ENCODE measurements at places on chromosomes 2 and 18.

GRCh38 chr2:64770781-64771334, 117.1 kb upstream of the SERTAD2 start:
- DNase-seq, result no peak

DNA sequence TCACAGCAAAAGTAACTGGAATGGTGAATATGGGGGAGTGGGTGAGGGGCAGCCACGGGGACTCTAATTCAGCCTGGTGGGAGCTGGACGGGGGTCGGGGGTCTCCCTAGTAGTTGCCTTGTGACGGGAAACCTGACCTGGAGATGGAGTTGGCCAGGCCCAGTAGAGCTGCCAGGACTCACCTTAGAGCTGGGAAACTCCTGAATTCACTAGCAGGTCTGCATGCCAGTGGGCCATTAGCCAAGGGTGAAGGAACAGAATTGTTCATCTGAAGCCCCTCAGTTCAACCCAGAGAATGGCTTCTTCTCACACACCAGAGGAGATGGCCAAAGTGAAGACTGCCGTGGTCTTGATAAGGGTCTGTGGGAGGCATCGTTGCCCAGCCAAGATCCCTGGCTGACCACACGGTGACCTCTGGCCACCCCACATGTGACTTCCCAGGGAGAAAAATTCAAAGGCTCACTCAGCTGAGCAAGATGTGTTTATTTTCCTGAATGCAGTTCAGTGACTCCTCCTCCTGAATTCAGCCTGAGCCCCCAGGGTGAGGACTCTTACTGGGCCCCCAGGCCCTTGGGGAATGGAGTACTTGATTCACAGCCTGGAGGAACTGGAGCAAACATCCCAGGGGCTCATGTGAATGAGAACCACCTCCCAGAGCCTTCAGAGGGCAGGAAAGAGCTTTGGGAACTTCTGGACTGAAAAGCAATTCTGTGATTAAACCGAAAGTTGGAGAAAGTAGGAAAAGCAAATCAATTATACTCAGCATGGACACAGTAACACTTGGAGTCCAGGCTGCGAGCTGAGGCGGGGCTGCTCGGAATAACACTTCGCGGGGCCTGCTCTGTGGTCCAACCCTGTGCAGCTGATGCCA, 25.2 kb downstream of the MOCOS start:
- no peak for DNase-seq

- no peak for DNase-seq
Measured at GRCh38 chr2:103361712-103362111, 599.9 kb downstream of the TMEM182 start.

GRCh38 chr18:21453511-21453901, 147.0 kb downstream of the ESCO1 start:
- no peak for DNase-seq

GRCh38 chr2:98078701-98079100, 8.3 kb upstream of the VWA3B start:
- no peak for DNase-seq

- DNase-seq, result no peak
Measured at GRCh38 chr18:24539866-24540617, 79.6 kb downstream of the HRH4 start.

DNA sequence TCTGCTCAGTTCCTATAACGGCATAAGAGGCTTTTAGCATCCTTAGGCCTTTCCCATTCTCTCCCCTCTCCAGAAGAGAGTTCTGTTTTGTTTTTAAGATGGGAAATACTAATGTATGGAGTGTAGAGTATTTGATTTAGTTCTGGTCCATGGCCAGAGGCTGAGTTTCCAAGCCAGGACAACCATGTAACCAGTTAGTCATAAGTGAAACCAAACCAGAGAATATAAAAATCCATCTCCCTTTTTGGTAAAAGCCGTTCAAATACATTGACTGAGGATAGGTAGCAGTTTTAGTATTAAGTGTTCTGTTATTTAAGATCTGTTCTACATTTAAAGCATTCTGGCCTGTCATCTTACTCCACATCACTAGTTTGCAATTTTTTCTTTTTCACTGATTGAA, 3.1 kb downstream of the PSMD1 start:
- no peak for DNase-seq

DNA sequence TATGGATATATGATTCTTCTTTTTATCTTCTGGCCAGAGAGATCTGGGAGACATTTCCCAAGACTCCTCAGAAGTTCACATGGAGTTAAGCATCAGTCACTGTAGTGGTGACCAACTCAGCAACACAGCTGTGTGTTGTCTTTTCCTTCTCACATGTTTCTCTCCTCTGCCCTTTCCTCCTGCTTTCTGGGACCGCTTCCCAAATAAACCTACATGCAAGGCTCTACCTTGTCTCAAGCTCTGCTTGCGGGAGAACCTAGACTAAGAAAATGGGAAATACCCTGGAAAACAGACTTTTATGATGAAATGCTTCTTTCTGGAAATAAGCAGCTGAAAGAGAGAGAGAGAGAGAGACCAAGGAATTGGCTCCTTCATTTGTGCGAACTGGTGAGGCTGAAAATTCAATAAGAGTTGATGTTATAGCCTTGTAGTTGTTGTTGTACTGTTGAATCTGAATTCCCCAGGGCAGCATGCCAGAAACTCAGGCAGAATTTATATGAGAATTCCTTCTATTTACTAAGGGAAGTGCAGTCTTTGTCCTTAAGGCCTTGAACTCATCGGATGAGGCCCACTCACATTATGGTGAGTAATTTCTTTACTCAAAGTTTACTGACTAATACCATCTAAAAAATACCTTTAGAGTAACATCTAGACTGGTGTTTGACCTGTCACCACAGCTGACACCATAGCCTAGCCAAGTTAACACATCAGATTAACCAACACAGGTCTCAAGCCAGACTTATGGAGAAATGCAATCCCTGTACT, 22.7 kb upstream of the DSC1 start:
- no peak for DNase-seq

DNA sequence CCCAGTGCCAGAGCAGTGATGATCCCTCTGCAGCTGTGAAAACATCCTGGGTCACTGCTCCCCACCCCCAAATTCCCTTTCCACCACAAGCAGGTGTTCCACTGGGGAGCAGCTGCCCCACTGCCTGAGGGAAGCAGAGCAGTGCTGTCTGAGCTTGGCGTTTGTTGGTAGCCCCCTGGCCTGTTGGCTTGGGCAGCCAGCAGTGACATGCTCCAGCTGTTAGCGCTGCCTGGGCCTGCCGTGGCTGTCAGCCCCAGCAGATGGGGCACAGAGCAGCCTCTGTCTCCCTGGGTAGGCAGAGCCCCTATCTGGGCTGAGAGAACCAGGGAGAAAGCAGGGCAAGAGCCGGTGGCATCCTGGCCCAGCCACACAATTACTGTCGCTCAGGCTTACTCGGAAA, 247.7 kb downstream of the GLI2 start:
- no peak for DNase-seq

DNA sequence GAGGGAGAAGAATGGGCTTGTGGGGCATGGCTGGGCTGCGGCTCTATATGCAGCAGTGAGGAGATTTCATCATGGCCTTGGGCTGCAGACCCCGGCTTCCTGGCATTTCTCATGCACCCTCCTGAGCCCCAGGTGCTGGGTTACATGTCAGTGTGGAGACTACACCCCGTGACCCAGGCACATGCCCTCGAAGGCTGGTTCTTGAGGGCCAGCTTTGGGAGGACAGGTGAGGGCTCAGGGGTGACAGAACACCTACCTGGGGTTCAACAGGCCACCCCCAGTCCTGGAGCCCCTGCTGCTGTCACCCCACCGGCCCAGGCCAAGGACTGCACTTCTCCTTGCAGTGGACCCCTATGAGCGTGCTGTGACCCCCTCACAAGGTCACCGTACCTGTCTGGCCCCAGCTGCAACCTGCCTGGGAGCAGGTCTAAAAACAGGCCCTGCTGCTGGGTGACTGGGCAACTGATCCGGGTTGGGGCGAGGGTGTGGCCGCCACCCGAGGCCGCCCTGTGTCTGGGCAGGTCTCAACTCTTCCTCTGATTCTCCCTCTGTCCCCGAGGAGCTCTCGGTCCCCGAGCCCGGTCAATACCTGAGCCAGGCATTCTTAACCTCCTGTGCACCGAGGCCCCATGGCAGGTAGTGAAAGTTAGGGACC, 94.8 kb upstream of the OTOS start:
- DNase-seq, result no peak

- no peak for DNase-seq
Measured at GRCh38 chr2:25188405-25188804, 20.0 kb upstream of the POMC start.

DNA sequence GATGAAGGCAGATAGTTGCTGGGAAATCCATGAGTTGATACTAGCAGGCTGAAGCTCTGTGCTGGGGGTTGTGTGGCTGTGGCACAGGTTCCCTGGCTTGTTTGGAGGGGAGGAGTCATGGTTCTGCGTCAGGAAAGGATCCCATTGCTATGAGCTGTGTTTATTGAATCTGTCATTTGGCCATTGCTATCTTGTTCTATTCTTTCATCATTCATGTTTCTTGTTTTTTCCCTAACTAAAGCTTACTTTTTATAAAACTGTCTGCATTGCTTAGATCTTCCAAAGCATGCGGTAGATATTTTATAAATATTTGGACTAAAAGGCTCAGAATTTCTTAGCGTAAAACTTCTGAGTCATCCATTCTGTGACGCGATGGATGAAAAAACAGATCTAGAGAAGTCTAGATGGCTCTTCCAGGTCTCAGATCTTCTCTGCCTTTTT, 335.3 kb downstream of the PTPRM start:
- DNase-seq, result no peak

DNA sequence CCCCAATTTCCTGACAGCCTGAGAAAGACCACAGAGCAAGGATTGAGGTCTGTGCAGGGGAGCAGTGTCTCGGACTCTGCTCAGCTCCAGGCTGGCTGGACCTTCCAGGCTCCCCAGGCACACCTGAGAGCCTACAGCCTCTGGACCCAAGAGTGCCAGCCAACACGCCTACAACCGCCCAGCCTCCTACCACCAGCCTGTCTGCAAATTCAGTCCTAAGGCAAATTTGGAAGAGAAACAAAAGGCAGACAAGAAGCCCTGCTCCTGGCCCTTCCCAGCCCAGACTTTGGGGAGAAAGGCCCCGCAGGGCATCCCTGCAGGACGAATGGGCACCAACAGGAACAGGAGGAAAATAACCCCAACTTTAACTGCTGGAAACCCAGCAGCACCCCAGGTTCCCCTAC, 1.9 kb downstream of the HS6ST1 start:
- DNase-seq, result peak; percentile 2

DNA sequence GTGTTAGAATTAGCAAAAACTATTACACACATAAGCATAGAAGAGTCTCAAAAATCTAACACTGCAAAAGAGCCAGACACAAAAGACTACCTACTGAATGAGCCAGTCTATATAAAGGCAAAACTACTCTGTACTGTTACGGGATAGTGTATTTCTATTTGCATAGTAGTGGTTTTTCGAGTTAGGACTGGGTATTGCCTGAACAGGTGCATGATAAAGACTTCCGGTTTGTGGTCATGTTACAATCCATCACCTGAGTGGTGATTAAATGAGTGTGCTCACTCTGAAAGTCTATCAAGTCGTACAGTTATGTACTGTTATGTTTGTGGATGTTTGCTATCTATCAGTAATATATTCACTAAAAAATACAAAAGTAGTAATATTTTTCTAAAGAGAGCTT, 523.3 kb upstream of the SYT4 start:
- no peak for DNase-seq

DNA sequence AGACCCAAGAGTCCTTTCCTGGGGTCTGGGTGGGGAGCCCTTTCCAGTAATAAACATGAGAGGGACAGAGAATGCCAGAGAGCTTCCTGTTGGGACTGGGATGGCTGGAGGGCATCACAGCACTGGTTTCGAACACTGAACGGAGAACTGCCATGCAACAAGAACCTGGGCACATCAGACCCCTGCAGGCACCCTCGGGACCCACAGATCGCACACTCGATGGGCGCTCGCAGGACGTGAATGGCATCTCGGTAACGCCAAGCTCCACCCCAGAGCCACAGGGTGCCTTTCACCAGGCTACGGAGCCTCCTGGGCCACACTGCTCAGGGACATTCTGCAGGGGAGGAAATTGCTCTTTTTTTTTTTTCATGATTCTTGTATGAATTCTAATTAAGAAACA, 25.1 kb downstream of the SLC66A2 start:
- DNase-seq, result no peak

DNA sequence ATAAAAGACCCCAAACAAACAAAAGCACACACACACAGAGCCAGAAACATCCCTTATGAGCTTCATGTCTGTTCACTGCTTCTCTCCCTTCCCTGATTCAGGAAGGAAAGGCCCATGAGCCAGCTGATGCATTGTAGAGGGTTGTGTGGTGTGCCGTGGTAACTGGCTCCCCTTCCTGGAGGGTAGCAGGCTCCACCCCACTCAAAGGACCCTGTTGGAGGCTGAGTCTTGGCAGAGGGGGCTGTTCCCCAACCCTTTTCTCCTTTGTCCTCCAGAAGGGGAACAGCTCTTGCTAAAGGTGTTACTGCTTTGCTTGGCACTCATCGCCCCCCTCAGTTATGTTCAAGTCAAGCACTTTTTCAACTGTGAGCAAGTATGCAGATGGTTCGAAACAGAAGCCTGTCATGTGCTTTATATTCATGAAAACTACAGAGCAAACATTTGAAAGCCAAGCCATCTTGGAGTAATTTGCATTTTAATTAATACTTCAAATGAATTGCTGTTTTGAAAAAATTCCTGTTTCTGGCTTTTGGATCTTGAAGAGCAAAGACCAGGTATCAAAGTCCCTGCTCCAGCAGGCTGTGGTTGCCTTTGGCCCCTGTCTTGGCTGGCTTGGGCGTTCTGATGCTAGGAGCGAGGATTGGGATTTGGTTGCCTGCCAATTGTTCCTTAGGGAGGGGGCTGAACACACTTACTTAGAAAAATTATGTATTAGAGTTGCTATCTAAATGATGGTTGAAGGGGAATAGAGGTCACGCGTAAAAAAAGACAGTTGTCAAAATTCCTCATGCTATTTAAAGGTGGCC, 267.8 kb downstream of the TSN start:
- no peak for DNase-seq

DNA sequence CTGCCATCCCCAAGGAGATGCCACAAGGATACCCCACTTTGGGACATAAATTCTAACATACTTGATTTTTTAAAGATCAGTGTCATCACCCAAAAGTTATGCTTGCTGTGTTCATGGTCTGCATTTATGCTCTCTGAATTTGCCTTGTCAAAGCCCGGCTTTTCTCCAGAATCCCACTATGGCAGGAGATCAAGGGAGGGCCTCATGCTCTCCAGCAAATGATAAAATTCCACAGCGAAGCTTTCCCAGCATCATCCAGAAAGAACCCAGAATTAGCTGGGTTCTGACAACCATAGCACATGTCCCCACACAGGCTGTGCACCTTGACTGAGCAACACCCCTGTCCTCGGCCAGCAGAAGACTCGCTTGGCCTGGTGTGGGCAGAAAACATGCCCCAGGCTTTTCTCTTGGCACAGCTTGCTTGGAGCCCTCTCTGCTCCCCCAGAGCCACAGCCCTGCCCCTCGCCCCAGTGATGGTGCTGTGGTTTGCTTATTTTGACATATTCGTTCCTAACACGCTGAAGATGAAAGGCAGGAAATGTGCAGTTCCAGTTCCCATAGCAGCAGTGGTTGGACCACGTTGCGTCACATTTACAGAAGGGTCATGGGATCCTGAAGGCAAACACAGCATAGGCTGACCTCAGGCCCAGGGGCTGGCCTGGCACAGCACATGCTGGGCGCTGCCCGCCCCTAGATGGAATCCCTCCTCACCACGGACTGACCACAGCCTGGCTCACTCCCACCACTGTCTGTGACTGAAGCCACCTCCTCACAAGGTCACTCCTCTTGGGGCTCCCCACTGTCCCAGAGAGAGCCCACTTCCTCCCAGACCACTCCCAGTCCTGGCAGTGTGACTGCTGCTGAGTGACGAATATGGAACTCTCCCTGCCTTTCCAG, 14.1 kb upstream of the CHRNA1 start:
- DNase-seq, result peak; percentile 77

All from activated naive CD8-positive, alpha-beta T cell treated with anti-CD3 and anti-CD28 coated beads, Interleukin-2, amount 50 U/mL, for 24 hours (primary cell).